ENCODE measurements at places on chromosomes 3 and 15.

- no peak for DNase-seq
Observed at GRCh38 chr3:5275529-5275928, 88.0 kb downstream of the EDEM1 start.

DNA sequence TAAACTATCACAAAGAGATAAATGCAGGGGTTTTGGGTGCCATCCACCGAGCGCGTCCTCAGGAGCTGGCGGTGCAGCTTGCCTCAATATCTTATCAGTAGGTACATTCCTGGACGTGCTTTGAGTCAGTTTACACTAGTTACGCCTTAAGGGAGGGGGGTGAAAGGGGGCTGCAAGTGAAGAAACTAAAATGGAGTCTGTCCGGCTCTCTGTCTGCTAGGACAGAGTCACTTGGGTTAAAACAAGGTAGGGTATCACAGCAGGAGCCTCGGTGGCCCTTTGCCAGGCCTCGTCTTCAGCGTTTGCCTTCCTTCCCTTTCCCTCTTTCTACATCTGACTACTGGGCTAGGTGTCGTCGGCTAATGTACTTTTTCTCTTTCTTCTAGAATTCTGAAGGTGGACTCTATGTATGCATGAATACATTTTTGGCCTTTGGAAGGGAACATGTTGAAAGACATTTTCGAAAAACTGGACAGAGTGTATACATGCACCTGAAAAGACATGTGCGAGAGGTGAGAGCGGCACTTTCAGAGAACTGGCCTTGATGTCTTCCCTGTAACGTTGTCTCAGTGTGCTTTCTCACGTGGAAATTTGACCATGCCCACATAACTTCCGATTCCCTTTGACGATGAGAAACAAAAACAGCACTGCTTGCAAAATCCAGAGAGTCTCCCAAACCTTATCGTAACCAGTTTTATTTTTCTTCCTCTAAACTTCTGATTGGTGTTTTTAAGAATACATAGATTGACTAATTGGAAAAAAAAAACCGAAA is 28.8 kb downstream of the USP13 start:
- no peak for DNase-seq

GRCh38 chr15:100763835-100764750 is 115.5 kb upstream of the ALDH1A3 start:
- no peak for DNase-seq

DNA sequence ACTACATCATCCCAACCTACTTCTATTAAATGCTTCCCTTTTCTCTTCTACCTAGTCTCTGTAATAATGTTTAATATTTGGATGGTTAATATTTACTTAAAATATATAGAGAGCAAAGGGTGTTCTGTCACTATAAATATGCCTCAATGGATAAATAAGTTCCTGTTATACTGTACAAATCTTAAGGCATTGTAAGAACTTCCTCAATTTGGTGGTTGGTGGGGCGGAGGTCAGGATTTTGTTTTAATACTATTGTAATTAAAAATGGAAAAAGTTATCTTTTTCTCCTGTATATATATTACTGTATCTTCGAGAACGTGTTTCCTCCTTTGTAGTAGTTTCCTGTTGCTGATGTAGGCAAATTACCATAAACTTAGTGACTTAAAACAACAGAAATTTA is 41.5 kb downstream of the SPRED1 start:
- no peak for DNase-seq

DNA sequence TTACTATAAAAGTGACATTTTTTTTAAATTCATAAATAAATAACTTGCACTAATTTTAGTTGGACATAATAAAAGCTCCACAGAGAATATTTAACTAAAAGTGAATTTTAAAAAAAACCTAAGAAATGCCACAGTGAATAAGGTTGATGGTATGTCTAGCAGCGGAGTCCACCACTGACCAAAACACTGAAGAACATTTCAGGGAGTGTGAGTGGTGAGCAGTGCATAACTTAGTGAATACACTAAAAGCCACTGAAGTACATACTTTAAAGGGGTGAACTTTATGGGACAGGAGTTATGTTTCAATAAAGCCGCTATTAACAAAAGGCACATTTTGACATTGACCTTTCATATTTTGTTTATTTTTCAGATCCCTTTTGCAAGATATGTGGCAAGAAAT is 32.3 kb downstream of the SRP14 start:
- DNase-seq, result no peak

GRCh38 chr15:63422891-63423590 is 41.4 kb upstream of the CA12 start:
- DNase-seq, result no peak

- no peak for DNase-seq
Observed at GRCh38 chr15:81418444-81418843, 44.4 kb upstream of the TMC3 start.

- no peak for DNase-seq
Observed at GRCh38 chr3:21960033-21960432, 209.0 kb upstream of the ZNF385D start.

DNA sequence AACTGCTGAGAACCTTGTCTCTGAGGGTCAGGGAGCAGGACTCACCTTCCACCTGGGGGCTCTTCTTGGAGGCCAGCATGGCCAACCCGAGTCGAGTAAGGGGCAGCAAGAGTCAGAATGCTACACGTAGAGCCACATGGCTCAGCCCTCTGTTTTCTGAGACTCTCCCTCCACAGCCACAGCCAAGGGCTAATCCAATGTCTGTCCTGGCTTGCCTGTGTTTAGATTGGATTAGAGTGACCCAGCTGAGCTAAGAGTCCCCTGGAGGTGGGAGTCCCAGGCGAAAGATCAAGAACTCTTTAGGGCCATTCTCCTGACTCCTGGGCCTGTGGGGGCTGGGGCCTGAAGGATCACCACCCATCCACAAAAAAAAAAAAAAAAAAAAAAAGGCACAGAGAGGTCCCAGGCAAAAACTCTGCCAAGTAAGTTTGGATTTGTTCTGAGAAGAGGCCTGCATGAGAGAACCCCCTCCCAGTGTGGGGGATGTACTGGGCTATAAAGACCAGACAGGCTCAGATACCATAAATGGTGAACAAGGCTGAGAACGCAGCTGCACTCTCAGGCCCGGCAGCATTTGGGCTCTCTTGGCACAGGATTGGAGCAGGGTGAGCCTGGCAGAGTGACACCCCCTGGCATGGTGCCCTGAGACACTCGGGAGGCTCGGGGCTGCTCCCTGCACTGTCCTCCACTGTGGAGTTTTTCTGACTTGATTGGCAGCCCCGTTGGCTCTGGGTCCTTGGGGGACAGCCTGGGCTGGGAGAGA is 88.0 kb upstream of the OSBPL11 start:
- DNase-seq, result no peak

DNA sequence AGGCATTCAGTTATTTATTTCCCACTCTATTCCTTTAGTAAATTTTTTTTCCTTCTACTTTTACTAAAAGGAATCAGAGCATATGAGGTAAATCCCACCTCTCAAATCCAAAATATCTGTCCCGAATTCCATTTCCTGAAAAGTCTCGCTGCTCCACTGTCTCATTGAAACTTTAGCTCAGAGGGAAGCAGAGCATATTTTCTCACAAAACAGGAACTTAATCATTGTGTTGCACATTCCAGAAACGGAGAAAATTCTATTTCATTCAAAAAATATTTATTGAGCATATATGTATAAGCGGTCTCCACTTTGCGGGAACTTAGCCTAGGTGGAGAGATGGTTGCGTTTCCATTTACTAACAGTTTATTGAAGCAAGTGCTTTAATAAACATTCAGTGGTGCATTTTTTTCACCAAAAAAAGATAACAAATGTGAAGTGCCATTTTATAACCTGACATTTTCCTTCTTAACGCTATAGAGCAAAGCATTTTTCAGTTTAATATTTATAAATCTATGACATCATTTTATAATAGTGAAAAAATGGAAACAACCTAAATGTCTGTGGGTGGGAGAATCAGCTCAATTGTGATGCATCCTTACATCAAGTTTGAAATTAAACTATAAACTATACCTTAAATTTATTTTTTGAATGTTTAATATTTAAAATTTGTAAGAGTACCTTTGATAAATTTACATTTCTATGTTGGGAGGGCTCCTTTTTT is 67.2 kb upstream of the CSTA start:
- no peak for DNase-seq

DNA sequence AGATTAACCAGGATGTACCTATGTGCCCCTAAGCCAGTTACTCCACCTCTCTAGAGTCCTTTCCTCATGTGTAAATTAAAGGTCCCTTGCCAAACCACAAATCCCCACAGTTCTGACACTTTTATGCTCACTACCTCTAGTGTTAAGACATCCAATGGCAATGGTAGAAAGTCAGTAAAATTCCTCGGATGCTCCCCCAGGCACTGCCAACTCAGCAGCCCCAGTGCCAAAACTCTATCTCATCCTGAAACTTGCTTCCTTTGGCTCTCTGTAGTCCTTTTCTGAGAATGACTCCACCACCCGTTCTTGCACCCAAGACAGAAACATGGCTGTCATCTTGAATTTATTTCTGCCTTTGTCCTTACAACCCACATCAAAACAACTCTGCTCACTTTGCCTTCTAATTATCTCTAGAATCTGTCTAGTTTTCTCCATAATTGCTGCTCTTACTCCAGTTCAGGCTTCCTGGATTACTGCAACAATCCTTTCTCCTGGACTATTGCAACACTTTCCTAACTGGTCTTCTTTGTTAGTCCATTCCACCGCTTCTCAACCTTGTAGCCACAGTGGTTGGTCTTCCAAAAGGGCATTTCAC is 41.6 kb downstream of the MB21D2 start:
- DNase-seq, result no peak

GRCh38 chr3:124463234-124463633 is 267.0 kb upstream of the UMPS start:
- DNase-seq, result no peak

- no peak for DNase-seq
Observed at GRCh38 chr3:151037746-151038477, 47.6 kb upstream of the MED12L start.

DNA sequence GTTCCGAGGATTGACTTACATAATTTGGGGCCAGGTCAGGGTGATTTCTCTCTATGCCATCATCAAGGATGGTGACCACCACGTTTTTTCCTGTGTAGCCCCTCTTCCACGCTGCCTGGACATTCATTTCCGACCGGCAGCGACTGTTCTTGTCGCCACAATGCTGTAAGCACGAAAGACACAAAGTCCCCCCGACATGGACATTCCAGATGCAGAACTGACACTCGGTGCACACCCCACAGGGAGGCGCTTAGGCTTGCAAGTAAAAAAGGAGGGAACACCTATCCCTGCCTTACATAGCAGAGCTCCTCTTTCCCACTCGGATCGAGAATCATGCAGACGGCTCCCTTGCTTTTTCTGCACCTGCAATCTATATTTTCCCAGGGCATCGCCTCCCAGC is 58.2 kb downstream of the PCSK6 start:
- no peak for DNase-seq

DNA sequence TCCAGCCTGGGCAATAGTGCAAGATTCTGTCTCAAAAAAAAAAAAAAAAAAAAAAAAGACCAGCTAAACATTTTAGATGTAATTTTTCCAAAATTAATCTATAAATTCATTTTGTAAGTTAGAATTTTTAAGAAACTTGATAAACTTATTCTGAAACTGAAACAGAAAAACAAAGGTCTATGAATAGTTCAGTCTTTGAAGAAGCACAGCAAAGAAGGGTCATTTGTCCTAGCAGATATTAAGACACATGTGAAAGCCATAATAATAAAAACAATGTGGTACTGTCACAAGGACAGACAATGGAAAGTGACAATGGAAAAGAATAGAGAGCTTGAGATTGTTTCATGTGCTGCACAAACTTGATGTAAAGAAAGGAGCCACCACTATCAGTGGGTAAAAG is 29.0 kb upstream of the PRSS50 start:
- no peak for DNase-seq

DNA sequence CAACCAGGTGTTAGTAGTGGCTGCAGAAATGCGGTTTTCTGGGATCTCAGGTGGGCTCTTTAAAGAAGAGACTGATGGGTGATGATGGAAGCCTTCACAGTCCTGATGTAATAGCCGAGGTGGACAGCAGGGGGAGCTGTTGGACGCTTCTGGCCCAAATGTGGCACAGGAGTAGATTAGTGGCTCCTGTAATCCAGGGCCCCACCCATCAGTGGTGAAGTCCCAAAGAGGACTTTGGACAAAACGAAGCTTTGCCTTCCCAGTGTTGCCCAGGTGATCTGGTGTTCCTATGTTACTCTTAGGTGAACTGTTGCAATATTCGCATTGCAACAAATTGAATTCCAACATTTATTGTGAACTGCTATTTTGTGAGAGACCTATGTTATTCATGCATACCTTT is 31.8 kb upstream of the MYZAP start:
- peak; percentile 11 for DNase-seq

DNA sequence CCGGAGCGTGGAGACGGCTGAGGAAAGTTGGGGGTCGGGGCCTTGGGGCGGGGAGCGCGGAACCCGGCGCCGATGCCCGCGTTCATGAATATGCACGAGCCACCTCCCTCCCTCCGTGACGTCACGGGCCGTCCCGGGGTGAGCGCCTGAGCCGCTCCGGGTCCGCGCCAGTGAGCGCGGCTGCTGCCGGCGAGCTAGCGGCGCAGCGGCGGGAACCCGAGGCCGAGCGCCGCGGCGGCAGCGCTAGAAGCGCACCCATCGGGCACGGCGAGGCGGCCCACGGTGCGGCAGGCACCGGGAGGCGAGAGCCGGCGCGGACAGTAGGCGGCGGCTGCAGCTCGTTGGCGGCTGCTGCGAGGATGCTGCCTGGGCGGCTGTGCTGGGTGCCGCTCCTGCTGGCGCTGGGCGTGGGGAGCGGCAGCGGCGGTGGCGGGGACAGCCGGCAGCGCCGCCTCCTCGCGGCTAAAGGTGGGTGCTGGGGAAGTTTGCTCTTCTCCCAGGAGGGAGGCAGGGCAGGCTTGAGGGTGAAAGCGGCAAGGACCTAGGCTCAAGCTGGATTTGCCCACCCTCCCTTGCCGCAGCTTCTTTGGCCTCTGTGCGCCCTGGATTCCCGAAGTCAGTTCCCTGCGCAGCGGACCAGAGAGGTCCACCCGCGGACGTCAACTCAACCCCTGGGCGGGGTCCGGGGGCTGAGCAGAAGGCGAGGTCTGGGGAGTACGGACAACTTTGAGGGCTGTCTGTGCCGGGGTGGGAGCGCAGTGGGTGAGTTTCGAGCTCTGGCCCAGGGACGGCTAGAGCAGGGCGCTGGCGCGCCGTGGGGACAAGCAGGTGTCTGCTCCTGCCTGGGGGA is at the start of gene CLSTN2:
Gene CLSTN2 (plus strand): TSS at position 170 of the 850 bp plus-strand sequence.
- peak; percentile 67 for DNase-seq

DNA sequence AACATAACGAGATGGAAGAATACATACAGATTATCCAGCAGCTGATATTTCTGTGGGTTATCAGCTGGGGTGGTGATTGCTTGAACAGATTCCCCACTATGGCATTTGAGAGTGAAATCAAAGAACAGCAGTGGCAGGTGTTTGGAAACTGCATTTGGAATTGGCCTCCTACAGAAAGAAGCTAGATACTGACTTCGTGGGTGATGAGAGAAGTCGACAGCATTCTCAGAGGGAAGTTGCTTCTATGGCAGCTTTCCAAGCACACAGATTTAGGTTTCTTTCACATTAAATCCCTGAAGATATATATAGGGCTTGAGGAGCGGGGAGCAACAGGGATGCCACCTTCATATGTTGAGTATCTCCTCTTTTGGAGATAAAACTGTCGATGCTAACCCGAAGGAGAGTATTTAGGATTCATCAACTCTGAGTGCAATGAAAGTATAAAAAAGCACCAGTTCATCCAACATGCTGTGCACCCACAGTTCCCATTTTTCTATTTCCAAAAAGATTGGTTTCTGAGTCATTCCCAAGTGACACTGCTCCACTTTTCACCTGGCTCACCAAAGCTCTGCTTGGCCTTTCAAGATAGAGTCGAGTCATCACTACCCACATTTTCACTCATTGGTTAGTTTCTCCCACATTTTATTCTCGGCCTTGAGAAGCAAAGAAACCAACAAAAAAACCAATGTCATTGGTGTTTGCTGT is 579.8 kb upstream of the SUCLG2 start:
- DNase-seq, result no peak

Data from NCI-H187 (cell line).